Right ventricle myocardium inferior (tissue), 1 donor: ENCODE measurements at places on chromosomes 16 and 17. TPM values are rescaled to one million over a fixed set of nuclear protein-coding genes. Genes with fewer than 3 reads are reported as not detected.

DNA sequence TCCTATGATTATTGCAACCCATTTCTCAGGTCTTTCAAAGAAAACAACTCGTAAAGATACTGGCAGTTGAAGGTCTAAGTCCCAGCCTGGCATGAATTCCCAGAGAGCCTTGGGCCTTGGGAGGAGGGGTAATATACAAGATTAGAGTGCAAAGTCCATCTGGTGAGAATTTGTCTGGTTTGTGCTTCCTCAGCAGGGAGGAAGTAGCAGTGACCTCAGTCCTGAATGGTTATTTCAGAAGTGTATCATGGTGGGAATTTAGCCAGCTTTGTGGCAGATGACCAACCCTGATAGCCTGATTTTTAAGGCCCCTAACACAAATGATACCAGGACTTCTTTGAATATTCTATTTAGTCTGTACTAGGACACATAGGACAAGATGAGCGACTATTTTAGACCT lies 151.2 kb upstream of the TBX2 start:
- no peak for DNase-seq

GRCh38 chr17:61323909-61324868 lies 75.5 kb upstream of the TBX2 start:
- DNase-seq = no peak

DNA sequence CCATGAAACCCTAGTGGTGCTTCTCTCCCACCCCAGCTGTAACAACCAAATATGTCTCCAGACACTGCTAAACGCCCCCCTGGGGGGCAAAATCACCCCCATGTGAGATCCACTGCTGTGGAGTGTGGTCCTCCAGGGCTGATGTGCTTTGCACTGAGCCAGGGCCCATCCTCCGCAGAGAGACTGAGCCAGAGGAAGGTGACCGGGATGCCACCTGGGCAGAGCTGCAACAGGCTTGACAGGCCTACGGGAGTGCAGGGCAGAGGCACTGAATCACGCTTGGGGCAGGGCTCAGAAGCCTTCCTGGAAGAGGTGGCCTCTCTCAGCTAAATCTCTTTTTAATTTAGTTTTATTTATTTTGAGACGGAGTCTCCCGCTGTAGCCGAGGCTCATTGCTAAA lies 4.4 kb downstream of the GJD3 start:
- DNase-seq = no peak

The PEX12 gene
- 7.0 TPM for total RNA-seq

The YWHAE gene
- total RNA-seq = 640 TPM
